Hematopoietic multipotent progenitor cell treated with erythropoietin and hydrocortisone succinate and interleukin-3 and kit ligand, for 8 days (in vitro differentiated cells): ENCODE measurements at places on chromosomes 4 and X.

GRCh38 chr4:147633113-147633512 lies 15.9 kb downstream of the TMEM184C start:
- DNase-seq: no peak

DNA sequence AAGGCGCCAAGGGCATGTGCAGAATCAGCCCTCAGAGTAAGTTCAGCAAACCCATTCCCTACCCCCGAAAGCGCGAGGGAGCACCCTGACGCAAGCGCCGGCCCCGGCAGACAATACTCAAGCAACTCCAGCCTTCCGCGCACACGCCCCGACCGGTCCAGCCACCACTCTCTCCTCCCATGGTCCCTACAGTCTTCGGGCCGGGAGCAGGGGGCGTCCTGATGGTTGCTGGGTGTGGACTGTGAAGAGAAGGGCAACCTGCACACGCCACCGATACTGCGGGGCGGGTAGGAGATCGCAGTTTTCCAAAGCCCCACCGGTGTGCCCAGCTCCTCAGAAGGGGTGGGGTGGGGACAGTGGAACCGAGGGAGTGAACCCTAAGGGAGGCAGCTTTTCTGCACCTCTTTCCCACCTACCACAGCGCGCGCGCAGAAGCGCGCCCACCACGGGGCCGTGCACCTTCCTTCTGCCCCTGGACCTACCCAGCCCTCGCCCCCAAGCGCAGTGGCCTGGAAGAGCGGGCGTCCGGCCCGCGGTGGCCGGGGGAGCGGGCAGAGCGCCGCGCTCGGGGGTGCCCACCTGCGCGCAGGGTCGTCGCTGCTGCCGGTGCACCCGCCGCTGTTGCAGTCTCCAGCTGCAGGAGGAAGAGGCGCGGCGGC lies 650.2 kb upstream of the DIPK2B start:
- DNase-seq: peak; percentile 20

GRCh38 chrX:146956760-146957159 lies 142.2 kb upstream of the CXorf51A start:
- DNase-seq: no peak

DNA sequence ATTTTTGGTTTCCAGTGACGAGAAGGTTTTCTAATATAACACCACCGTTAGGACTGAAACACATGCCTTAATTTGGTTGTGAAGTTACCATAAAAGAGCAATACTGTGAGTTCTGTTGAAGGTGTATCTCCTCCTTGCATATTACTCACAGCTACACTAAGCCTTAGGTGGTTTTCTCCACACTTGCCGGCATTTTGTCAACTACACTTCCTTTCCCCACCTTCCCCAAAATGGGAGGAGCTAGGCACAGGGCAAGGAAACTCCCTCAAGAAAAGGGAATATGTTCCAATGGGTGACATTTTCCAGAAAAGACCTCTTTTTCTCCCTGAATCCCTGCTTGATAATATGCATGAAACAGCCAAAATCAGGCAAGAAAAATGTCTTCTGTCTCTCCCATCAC lies 44.8 kb downstream of the RELL1 start:
- DNase-seq: no peak
